K562 (cell line): ENCODE measurements at places on chromosomes 12 and 14.

DNA sequence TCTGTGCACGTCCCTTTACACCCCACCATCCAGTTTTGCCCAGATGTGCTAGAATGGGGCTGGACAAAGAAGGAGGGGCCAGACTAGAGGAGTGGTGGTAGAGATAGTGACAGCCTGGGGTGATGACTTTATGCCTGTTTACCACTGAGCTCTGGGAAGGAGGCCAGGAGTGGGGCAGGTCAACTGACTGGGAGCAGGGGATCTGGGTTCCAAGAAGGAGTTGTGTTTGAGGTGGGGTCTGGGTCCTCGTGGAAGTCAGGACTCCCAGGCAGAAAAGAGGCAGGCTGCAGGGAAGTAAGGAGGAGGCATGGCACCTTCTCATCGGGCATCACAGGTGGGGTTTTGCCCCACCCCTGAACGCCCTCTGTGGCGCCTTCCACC, 315 bp downstream of the LTB4R2 start:
- no peak for DNase-seq

- DNase-seq = no peak
These were observed 51.9 kb upstream of the NUDT4 start for GRCh38 chr12:93325855-93326254.

DNA sequence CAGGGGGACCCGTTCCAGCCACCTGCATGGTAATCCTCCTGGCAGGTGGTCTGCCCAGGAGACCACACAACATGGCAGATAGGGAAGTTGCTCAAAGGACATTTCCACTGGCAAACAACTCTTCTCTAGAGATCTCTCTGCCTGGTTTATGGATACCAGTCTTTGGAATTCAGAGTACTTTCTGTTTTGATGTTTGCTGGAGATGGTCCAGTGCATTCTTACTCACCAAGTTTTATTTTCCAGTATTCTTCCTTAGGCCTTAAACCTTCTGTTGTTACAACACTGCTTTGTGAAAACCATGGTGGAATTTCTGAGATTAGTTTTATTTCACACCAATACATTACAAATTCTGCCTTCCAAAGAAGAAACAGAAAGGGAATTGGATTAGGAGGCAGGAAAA, 428.3 kb downstream of the FUT8 start:
- DNase-seq = no peak

- no peak for DNase-seq
These were observed 28.3 kb downstream of the ETV6 start for GRCh38 chr12:11677752-11678151.

DNA sequence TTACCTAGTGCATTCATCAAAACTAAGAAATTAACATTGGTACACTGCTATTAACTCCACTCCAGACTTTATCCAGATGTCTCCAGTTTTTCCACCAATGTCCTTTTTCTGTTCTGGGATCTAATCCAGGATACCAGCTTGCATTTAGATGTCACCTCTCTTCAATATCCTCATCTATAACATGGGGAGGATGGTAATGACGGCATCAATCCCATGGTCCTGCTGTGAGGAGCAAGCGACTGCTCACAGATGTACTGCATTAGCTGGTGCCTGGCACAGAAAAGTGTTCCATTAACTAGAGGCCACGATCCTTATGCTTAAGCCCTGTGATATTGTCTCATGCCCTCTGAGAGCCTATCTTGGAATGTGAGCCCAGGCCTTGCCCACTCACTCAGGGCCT, 53.8 kb downstream of the CALM1 start:
- no peak for DNase-seq

- DNase-seq = no peak
These were observed 69.6 kb upstream of the TMEM132D start for GRCh38 chr12:129973236-129973961.
